ENCODE measurements at places on chromosomes 12 and 14. TPM values are rescaled to one million over a fixed set of nuclear protein-coding genes. Genes with fewer than 3 reads are reported as not detected.

Gene CCDC38
- not detected for total RNA-seq

Gene P2RX4
- total RNA-seq: 19.4 TPM

Gene HOTAIR
- total RNA-seq: 3.5 TPM

Gene LHX5
- 0.23 TPM for total RNA-seq

Gene ARHGDIB
- 10.4 TPM for total RNA-seq

Gene FSCB
- 0.12 TPM for total RNA-seq

Gene LTBR
- total RNA-seq: 163 TPM

Gene CLEC4D
- total RNA-seq: not detected

Gene DAAM1
- total RNA-seq: 36.7 TPM

Gene SCNN1A
- 2.9 TPM for total RNA-seq

Gene ITGA7
- total RNA-seq: 4.4 TPM

Gene SERPINA12
- total RNA-seq: not detected

Gene FAM90A1
- not detected for total RNA-seq

Gene PTCSC3
- not detected for total RNA-seq

Gene LRRC43
- not detected for total RNA-seq

Gene RTL1
- total RNA-seq: not detected

Gene BICD1
- total RNA-seq: 15.7 TPM

Gene PNP
- total RNA-seq: 118 TPM

Gene SLC5A8
- total RNA-seq: not detected

Gene OR6S1
- total RNA-seq: not detected

Gene ESYT1
- total RNA-seq: 120 TPM

Gene OTOGL
- 3.1 TPM for total RNA-seq

Gene FOXM1
- total RNA-seq: 88.6 TPM

Gene OTX2
- total RNA-seq: not detected

Data from PC-3 (cell line).